ENCODE measurements at places on chromosomes 4 and X.

DNA sequence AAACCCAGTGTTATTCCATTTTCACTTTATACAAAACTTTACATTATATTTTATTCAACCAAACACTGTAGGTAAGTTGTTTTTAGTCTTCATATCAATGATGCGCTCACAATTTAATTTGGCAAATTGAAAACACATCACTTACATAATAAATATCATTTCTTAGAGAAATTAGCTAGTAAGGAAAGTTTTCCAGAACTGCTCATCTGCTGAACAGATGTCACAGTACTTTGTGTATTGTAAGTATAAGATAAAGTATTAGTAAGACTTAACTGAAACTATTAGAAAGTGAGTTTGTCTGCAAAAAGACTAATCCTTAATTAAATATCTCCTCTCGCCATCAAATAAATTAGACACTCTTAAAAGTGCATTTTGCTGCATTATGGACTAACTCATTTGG is 108.7 kb upstream of the PACRGL start:
- DNase-seq, result no peak

DNA sequence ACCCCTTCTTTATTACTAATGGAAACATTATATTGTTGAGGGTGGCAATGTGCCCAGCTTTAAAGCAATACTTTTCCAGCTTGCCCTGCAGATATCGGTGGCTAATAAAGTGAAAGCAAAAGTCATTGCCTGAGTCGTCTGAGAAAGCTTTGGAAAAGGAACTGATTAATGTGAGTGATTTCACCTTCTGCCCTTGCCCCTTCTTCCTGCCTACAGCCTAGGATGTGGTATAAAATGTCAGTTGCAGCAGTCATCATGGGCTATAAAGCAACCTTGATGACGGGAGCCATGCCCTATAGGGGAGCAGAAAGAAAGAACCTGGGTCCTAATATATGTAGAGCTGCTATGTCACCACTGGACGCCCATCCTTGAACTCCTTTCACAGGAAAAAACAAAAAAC is 132.4 kb upstream of the USP9X start:
- DNase-seq, result no peak

GRCh38 chrX:101774340-101774739 is 114.7 kb upstream of the ARMCX2 start:
- DNase-seq, result no peak

DNA sequence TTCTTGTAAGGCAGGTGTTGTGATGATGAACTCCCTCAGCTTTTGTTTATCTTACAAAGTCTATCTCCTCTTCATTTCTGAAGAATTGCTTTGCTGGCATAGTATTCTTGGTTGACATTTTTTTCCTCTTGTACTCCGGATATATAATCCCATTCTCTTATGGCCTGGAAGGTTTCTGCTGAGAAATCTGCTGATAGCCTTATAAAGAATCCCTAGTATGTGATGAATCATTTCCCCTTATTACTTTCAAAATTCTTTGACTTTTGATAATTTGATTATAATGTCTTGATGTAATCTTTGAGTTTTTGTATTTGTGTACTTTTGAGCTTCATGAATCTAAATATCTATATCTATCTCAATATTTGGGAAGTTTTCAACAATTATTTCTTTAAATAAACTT is 655.3 kb upstream of the MAGEB2 start:
- no peak for DNase-seq

DNA sequence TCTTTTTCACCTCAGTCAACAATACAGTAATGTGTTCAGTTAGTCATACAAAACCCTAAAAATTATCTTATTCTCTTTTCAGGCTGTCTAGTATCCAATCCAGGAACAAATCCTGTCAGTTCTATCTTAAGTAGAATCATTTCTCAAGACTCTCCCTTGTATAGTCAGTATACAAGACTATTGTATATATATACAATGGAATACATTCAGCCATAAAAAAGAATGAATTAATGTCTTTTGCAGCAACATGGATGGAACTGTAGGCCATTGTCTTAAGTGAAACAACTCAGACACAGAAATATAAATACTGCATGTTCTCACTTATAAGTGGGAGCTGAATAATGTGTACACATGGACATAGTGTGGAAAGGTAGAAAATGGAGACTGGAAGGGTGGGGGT is 501.2 kb upstream of the ATOH1 start:
- DNase-seq, result no peak
